Left lung (tissue), 14 donors: ENCODE measurements at places on chromosomes 7 and 10. TPM values are rescaled to one million over a fixed set of nuclear protein-coding genes. Genes with fewer than 3 reads are reported as not detected.

Gene SKIDA1
- polyA plus RNA-seq: 4.2 TPM

Gene IGFBP3
- 37.6 TPM for polyA plus RNA-seq

Gene MYH16
- 0.04 TPM for polyA plus RNA-seq

Gene ABCA13
- polyA plus RNA-seq: 1.4 TPM

Gene GATA3
- polyA plus RNA-seq: 4.7 TPM

Gene LRRC4
- 13.9 TPM for polyA plus RNA-seq

Gene LRRD1
- polyA plus RNA-seq: 0.61 TPM

- DNase-seq: no peak
Observed at GRCh38 chr7:149870274-149870673, 3.5 kb upstream of the ATP6V0E2 start.

DNA sequence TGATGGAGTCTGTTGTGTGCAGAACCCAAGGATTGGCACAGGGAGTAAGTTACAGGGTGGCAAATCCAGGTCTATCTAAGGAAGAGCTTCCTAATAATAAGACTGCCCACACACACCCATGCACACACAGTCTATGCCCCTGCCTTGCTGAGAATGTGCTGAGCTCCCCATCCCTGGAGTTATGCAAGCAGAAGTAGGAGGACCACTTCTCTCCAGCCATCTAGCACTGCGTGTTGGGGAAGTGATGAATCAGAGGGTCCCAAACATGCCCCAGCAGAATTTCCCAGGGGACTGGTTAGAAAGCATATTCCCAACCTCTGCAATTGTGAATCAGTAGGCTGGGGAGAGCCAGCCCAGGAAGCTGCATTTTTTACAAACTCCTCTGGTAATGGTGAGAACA lies 117.2 kb downstream of the CDH23 start:
- DNase-seq: no peak

DNA sequence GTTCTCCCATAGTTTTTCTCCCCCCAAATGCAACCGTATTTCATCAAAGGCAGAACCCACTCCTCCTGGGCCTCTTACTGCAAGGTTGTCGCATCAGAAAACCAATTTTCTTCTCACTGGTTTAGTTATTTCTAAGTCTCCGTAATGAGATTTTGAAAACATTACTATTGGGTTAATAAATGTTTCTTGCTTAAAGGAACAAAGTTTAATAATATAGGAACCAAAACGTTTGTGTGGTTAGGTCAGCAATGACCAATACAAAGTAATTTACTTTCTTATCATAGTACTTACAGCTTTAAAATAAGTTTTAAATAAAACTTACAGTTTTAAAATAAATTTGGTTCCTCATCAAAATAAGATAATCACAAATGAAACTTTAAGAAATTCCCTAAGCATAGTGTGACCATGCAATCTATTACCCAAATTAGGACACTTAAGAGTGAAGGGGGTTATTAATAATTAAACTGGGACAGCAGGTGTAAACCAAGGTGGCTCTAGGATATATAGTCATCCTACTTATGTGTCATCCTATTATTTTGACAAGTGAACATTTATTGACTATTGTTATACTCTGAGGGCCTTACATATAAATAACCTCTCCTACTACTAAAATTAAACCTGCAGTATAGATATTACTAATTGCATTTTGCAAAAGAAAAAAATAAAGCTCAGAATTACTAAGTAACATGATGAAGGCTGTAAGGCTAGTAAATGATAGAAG lies 415.4 kb upstream of the LRRN3 start:
- no peak for DNase-seq

DNA sequence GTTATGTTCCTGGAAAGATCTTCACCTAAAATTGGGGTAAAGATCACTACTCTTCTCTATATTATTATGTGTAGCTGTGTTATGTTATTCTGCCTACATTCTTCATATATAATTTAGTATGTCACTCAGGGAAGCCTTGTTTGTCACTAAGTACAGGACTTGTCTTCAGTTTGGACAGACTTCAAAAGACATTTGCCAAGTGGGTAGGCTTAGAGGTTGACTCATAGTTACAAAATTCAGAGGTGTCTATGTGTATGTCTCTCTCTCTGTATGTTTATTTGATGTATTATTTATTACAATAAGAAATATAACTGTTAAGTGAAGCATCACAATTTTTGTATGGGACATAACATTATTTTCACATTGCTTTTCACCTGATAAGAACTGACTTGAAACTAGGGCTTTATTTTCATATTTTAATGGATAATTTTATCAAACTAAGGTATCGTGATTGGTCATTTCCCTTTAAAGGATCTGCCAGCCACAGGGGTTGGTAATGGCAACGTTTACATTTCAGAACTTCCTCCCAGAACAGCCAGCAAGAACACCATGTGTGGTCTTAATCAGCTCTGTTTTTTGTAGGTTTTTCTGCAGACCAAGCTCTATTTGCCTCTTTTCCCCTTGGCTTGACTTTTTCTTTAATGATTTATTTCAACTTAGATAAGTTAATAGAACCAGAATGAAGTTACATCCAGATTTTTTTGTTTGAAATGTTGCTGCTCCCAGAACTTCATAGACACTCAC lies 262.1 kb upstream of the CACNA2D1 start:
- DNase-seq: peak; percentile 14

- DNase-seq: no peak
Observed at GRCh38 chr7:2526659-2527504, 7.3 kb downstream of the LFNG start.

DNA sequence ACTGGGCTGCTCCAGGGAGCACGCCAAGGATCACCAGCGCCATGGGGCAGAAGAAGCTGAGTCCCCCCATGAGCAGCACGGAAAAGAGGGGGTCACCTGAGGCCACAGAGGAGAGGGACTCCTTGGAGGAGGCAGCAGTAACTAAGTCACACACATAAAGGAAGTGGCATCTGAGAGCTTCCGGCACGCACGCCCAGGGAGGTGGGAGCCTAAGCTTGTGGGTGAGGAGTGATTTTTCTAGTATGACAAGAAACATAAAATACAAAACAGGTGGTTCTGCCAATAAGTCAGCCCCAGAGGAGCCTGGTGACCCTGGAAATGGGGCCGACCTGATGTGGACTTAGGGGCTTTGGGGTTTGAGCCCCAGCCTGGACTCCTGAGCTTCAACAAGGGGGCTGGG lies 60.8 kb downstream of the CARD11 start:
- no peak for DNase-seq

DNA sequence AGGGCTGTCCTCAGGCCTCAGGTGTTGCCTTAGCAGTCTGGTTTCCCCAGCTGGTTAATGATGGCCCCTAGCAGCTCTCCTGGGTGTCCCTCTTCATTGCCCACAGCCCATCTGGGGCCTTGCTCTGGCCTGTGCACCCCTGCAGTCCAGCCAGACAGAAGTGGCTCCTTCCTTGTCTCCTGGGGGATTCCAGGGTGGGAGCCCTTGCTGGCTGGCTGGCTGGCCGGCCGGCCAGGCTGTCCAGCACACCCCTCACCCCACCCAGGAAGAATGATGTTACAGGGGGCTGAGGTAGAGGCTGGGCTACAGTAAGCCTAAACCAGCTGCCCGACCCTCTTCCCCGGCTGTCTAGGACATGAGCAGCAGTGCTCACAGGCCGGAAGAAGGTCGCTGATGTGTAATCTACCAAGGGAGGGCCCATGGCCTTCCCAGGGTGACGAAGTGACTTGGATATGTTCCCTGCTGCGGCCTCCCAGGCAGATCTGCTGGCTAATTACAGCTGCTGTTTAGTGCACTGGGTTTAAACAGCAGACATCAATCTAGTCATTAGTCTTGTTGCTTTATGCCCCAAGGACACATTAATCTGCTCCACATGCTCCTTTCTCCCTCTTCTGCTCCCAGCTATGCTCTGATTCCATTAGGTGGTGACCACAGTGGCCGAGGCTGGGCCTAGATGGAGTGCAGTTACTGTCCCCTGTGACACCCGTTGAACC lies 53.8 kb upstream of the LRRC4 start:
- DNase-seq: peak; percentile 65

GRCh38 chr7:159122276-159122675 lies 22.4 kb downstream of the VIPR2 start:
- DNase-seq: no peak

DNA sequence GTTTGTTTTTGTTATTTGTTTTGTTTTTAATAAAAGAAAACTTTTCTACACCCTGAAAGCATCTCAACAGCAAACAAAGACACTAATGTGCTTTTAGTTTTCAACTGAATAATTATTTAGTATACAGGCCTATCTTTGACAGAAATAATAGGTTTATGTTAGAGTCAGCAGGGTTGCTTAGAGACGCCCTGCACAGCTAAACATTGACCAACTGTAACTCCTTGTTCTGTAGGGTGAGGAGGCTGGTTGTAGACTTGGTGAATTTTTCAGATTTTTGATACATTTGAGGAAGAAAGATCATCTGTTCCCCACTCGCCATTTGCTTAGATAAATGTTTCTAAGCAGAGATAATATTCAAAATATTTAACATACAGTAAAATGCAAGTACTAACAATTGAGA lies 103.1 kb downstream of the CALCR start:
- no peak for DNase-seq

DNA sequence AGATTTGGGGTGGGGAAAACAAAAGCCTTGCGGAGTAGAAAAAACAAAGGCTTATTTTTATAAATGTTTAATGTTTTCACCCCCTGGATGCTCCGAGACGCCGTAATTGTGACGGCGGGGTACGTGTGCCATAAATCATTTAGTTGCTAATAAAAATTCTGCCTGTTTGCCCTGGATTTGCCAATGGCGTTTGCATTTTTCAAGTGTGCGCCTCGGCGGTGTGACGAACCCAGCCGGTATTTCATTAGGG lies 2.5 kb upstream of the TNRC18 start:
- DNase-seq: no peak
